Stimulated activated CD4-positive, alpha-beta T cell treated with anti-CD3 and anti-CD28 coated beads, Interleukin-4, amount 100 ng/mL, for 1 hour (primary cell): ENCODE measurements at places on chromosomes 1 and 21.

DNA sequence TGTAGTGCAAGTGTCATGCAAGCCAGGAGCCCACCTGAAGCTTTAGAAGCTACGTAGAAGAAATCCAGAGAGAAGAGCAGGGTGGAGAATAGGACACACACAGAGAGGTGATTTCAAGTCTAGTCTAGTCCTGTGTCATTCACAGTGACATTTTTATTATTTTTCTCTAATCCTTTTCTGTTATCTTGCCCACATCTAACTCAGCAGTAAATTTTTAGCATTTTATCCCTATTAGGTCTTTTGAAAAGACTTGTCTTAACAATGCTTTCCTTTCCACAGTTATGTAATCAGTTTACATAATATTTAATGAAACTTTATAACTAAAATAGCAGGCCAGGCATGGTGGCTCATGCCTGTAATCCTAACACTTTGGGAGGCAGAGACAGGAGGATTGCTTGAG lies 198.6 kb downstream of the ADGRL2 start:
- DNase-seq, result no peak

DNA sequence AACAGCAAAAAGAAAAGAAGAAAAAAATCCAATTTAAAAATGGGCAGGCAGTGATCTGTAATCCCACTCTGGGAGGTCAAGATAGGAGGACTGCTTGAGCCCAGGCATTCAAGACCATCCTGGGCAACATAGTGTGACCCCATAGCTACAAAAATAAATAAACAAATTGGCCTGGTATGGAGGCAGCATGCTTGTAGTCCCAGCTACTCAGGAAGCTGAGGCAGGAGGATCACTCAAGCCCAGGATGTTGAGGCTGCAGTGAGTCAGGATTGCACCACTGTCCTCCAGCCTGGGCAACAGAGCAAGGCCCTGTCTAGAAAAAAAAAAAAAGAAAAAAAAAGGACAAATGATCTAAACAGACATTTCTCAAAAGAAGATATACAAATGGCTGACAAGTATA lies 99.6 kb downstream of the EIF4G3 start:
- DNase-seq, result no peak

- DNase-seq, result no peak
Observed at GRCh38 chr1:98333406-98333805, 328.1 kb upstream of the SNX7 start.

GRCh38 chr1:202571719-202572339 lies 138.4 kb downstream of the SYT2 start:
- DNase-seq, result no peak

- no peak for DNase-seq
Observed at GRCh38 chr1:53324728-53325297, 3.1 kb downstream of the LRP8 start.

GRCh38 chr1:205374210-205375078 lies 17.7 kb upstream of the KLHDC8A start:
- no peak for DNase-seq

DNA sequence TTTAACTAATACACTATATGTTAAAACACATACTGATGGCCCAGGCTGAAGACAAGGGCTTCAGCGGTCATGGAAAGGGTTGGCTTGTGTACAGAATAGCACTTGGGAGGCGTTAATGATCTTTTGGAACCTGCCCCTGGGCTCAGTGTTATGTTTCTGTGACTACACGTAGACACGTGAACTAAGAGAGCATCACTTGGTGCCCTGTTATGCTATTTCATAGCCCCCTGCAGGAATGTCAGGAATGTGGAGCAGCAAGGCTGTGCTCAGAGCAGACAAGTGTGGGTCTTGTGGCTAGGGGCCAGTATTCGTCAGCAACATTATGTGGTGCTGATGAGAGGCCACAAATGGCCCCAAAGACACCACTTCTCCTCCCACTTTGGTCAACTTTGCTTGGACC lies 132.4 kb downstream of the MAP3K21 start:
- DNase-seq, result no peak

DNA sequence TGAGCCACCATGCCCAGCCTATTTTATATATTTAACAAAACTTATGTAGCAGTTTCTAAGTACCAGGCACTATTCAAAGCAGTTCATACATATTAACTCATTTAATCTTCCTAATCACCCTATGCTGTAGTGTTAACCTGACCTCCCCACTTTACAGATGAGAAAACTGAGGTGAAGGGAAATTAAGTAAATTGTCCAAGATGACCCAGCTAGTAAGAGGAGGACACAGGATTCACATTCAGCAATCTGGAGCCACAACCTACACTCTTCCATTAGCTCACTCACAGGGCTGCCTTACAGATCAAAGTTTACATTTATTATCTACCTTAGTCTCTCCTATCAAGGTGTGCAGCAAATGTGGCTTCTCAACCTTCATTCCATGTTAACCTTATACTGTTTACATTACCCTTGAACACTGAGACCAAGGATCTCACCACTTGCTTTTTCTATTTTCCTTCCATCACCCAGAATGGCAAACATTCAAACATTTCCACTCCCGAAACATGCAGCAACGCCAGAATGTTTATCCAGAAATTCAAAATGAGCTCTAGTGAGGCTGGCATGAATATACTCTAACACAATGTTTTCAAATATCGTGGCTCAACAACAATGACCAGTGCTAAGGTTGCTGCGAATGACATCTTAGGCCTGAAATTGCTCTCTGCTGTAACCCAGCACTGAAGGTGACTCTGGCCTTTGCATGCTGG lies 24.5 kb downstream of the HIVEP3 start:
- no peak for DNase-seq

DNA sequence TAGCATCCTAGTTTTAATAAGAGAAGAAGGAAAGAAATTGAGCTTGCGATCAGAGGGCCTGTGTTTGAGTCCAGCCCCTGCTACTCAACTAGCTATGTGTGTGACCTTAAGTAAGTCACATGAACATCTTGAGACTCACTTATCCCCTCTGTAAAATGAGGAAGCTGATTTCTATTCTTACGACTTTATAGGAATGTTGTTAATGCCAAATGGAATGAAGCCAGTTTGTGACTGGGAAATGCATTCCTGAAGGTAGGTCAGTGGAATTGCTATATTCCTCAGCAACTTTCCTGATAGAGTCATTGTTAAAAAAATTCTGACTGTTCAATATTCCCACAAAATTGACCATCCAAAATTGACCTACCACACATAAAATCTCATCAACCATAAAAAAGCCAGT lies 14.9 kb downstream of the FASLG start:
- no peak for DNase-seq

DNA sequence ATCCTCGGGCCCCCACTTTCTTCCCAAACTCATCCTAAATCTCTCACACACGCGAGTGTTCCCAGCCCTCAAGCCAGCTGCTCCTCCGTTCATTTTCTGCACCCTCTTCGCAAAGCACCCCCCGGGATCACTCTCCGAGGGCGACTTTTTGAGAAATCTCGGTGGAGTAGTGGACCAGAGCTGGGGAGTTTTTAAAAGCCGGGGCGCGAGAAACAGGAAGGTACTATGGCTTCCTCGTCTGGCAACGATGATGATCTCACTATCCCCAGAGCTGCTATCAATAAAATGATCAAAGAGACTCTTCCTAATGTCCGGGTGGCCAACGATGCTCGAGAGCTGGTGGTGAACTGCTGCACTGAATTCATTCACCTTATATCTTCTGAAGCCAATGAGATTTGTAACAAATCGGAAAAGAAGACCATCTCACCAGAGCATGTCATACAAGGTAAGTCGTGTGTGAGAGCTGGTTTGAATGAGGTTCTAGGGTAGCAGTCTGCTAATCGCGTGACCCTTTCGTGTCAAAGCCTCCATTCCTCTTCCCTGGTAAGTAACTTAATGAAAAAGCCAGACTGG lies 800 bp downstream of the DR1 start:
- no peak for DNase-seq

GRCh38 chr1:76140227-76140626 lies 65.7 kb downstream of the ST6GALNAC3 start:
- no peak for DNase-seq

GRCh38 chr21:18409579-18409978 lies 6.0 kb upstream of the TMPRSS15 start:
- no peak for DNase-seq

GRCh38 chr1:147772570-147772969 lies 12.2 kb upstream of the GJA5 start:
- no peak for DNase-seq

- no peak for DNase-seq
Observed at GRCh38 chr1:72366466-72366865, 84.1 kb upstream of the NEGR1 start.

DNA sequence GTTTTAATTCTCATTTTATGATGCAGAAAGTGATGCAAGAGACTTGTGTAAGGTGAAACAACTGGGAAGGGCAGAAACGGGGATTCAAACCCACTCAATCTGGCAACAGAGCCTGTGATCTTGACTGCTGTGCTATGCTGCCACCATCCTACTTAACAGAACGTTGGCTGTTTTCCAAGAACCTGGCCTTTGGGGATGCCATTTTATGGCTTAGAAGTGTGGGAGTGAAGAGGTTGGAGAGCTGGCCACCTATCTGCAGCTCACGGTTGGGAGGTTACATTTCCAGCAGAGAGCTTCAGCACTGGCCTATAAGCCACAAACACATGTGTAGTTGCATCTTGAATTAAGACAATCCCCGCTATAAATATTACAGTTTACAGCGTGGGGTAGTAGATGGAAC lies 235.3 kb downstream of the PRDM2 start:
- DNase-seq, result no peak

DNA sequence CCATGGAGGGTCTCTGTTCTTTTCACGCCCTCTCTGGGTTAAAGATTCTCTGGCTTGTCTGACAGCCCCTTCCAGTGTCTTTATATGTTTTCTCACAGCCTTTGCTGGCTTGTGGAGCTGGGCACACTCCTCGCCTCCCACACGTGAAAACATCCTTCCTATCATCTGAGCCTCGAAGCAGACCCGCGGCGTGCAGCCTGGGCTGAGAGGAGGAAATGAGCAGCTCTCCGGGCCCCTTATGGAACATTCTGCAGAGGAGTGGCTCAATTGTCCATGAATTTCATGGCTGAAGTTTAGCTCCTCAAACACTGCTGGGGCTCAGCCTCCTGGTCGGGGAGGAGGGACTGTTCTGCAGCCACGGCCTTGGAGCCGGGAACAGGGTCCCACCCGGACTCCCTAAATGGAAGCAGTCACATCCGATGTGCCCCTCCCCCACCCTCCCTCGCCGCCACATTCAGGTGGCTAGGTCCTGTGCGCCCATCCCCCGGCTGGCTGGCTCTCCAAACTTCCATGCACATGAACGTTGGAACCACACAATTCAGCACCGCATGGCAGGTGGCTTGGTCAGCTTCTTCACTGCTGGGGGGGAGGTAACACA lies 15.1 kb upstream of the PDE9A start:
- no peak for DNase-seq

DNA sequence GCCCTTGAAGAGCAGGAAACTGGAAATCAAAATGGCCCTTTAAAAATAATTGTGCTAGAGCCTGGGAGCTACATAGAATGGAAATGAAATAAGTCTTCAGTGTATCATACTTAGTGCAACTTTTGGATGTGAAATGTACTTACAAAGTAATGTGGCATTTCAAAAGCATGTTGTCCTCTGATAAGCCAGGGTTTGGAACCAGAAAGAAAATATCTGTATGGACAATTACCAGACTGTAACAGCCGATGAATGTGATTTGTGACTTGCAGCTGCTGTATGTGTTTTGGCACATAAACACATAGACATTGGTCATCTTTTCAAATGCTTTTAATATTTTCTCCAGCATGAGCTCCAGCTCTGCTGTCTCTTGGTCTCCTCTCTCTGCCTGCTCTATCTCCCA lies 546.4 kb downstream of the OMA1 start:
- DNase-seq, result no peak

GRCh38 chr1:69943030-69943429 lies 262.3 kb downstream of the LRRC40 start:
- no peak for DNase-seq

GRCh38 chr1:220991959-220992704 lies 112.9 kb downstream of the HLX start:
- DNase-seq, result no peak

DNA sequence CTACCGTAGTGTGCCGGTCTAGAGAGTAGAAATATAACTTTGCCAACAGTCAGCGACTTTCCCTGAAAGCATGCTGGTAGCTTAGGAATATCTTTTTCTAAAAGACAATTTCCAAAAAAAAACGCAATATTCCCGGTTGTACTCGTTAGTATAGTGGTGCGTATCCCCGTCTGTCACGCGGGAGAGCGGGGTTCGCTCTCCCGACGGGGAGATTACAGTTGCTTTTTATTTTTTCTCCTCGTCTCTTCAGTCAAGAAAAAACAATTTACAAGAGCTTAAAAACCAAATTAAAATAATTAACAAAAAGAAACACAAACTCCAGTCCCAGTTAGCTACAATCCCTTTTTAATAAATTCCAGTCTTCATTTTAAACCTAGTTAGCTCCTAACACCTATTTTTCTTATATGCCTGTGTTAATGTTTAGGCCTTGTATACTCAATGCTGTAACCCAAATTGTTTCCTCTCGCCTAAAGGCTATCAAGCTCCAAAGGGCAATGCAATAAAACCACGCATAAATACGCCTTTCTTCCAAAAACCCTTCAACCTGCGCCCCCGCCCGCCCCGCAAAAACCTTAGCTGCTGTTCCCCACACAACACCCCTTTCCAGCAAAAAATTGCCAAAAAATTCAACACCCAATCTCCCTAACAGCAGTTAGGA lies 7.8 kb downstream of the HSPA6 start:
- DNase-seq, result no peak

DNA sequence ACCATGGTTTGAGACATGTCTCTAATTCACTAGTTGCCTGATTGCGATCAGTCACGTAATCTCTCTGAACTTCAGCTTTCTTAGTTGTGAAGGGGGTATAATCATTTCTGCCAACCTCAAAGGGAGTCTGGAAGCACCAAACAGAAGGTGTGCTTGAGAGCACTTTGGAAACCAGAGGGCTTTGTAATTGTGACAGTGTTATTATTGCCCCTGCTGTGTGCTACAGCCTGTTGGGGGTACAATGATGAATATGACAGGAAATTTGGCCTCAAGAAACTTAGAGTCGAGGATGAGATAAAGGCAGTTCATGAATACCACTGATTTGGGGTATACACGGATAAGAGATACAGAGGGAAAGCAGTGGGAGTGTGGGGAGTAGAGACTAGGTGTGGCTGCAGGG lies 150.2 kb upstream of the CD34 start:
- DNase-seq, result no peak

DNA sequence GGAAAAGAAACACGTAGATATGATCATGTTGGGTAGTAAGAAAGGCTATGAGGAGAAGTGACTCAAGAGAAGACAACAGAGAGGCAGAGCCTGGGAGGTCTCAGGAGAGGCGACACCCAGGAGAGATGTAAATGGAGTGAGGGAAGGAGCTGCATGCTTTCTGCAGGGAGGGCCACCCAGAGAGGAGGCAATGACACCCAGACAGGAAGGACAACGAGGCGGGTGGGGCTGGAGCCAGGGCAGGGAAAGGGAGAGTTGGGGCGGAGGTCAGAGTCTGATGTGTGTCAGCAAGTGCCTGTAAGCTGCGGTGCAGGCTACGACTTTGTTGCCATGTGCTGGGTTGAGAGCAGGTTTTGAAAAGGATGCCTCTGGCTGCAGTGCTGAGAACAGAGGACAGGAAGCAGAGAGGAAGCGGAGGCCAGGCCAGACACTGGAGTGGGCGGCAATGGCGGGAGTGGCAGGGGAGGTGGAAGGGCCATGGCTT lies 31.3 kb downstream of the SLC1A7 start:
- DNase-seq, result no peak
